ENCODE measurements at places on chromosomes 3 and 15. TPM values are rescaled to one million over a fixed set of nuclear protein-coding genes. Genes with fewer than 3 reads are reported as not detected.

The GOLGA6A gene
- total RNA-seq: not detected

The MEX3B gene
- 0.98 TPM for total RNA-seq

The DAPK2 gene
- total RNA-seq: 23.6 TPM

The CFAP92 gene
- total RNA-seq: 1.3 TPM

- no peak for DNase-seq
These were observed 388.0 kb upstream of the WNT5A start for GRCh38 chr3:55875113-55875512.

GRCh38 chr3:128094295-128095151 is 29.1 kb downstream of the RUVBL1 start:
- DNase-seq: no peak

GRCh38 chr3:23239211-23240068 is 36.3 kb downstream of the UBE2E2 start:
- no peak for DNase-seq

GRCh38 chr3:70813311-70813710 is 500.9 kb upstream of the MDFIC2 start:
- no peak for DNase-seq

GRCh38 chr3:25306705-25307104 is 121.4 kb upstream of the RARB start:
- no peak for DNase-seq

DNA sequence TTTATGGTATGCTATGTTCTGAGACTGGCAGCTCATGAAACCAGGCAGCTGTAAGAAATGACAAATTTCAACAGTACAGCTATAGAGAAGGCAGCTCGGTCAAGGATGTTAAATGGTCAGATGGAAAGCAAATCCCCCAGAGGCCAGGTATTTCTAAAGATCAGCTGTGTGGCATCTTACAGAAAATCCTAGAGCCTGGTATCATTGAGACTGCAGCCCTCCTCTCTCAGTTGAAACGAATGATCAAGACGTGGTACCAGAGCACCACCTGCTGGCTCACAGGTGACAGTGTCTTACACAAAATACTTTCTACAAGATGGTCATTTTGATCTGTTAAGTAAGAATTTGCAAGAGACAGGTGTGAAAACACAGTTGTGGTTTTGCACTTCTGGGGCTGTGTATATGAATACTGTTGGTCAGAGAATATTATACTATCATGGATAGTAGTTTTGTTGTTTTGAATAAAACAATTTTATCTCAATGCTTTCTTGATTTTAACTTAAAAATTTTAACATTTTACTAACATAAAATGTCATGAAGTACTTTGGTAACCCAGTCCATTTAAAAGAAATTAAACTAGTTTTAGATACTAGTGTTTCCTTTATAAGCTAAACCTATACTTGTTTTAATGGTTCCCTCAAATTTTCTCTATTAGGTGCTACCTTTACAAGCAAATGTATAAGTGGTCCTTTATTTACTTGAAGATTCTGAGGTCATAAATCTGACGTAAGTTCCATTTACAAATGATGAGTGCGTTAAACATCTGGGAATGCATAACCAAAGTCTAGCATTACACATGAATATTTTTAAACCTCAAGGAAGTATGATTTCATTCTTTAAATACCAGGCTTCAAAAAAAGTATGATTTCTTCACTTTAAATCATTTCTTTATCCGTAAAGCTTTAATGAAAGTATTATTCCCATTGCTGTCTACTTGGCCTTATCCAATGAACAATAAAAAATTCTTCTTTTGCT is 121.8 kb downstream of the PDZRN3 start:
- DNase-seq: peak; percentile 45

DNA sequence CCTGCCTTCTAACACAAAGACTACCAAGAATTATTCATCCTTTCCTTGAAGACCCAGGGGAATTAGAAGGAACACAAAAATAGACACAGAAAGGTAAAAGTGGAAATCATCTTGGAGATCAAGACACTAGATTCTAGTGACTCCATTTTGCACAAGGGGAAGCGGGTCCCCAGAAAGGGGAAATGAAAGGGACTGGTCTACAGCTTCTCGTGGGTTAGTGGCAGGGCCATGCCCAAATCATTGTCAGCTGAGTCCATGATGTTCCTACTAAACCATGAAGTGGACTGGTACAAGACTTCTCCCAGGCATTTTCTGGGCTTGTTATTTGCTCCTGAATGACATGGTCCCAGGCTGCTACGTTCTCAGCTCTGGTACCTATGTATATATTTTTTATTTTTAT is 230.7 kb upstream of the TPRG1 start:
- no peak for DNase-seq

GRCh38 chr3:161851941-161852566 is 355.4 kb downstream of the OTOL1 start:
- DNase-seq: no peak

- no peak for DNase-seq
These were observed 120.3 kb upstream of the SLC6A11 start for GRCh38 chr3:10695595-10696285.

- DNase-seq: no peak
These were observed 41.3 kb downstream of the MEIS2 start for GRCh38 chr15:37059086-37059485.

- no peak for DNase-seq
These were observed 1.1 kb downstream of the KCNH8 start for GRCh38 chr3:19149368-19149767.

- DNase-seq: no peak
These were observed 124.2 kb downstream of the GHSR start for GRCh38 chr3:172323894-172324610.

DNA sequence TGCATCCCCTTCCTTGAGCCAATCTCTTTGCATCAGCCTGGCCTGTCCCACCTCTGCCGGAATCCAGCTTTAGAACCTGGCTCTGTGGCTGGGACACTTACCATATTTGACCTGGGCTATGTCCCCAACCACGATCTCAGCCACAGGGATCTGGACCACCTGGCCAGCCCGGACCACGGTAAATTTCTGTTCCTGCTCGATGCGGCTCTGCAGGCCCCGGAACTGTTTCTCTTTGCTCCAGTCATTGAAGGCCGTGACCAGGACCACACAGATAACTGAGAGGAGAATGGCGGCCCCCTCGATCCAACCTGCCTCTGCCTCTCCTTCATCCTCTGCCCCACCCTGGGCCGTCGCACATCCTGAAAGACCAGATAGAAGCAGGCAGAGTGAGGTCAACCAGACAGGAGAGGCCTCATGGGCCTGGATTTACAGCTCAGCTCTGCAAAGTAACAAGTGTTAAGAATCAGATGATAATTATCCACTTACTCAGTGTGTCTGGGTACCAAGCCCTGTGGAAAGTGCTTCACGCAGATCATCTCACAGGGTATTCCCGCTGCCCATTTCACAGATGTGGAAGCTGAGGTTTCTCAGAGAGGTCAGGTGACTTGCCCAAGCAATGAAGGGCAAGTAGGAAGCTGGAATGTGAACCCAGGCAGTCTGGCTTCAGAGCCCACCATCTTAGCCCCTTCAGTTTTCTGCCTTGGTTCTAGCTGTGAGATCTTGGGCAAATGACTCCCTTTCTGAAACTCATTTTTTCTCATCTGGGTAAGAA is 81.3 kb upstream of the SEC13 start:
- DNase-seq: no peak

Measured in breast epithelium (tissue), 4 donors.